ENCODE measurements at places on chromosomes 13 and 19. TPM values are rescaled to one million over a fixed set of nuclear protein-coding genes. Genes with fewer than 3 reads are reported as not detected.

The FCAR gene
- not detected for total RNA-seq

The ZNF575 gene
- 1.6 TPM for total RNA-seq

The JSRP1 gene
- total RNA-seq = 0.89 TPM

The MIR17HG gene
- total RNA-seq = 34.6 TPM

The PSG1 gene
- not detected for total RNA-seq

The MED29 gene
- 39.7 TPM for total RNA-seq

The STOML3 gene
- total RNA-seq = not detected

The PKN1 gene
- total RNA-seq = 213 TPM

The GALP gene
- total RNA-seq = not detected

The HIPK4 gene
- 0.08 TPM for total RNA-seq

DNA sequence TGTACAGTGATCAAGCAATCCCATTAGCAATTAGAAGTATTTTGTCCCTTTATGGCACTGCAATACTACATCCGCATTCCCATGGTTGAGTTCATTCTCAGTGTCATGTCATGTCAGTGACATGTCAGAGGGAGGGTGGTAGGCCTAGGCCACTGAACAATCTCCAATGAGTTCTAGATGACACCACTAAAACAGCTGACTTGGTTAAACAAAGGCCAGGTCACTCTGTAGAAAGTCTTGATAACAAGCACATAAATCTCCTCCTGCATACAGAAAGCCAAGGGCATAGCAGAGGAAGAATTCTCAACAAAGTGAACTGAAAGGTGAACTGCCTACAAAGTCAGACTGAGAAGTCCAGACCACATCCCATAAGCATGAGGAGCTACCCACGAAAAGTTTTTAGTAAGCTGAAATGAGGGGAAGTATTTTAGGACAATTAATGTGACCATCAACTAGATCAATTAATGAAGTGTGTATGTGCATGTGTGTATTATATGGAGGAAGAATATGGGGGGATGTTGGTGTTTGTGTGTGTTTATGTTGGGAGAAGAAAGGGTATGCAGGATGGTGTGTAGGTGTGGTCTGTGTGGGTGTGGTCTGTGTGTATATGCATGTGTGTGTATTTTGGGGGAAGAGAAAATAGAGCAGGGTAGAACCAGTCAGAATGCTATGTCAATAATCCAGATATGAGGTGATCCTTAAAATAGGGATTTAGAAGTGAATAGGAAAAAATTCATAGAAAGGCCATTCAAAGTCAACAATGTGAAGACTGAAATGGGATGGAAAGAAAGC lies 67.7 kb downstream of the TBC1D4 start:
- DNase-seq = no peak

DNA sequence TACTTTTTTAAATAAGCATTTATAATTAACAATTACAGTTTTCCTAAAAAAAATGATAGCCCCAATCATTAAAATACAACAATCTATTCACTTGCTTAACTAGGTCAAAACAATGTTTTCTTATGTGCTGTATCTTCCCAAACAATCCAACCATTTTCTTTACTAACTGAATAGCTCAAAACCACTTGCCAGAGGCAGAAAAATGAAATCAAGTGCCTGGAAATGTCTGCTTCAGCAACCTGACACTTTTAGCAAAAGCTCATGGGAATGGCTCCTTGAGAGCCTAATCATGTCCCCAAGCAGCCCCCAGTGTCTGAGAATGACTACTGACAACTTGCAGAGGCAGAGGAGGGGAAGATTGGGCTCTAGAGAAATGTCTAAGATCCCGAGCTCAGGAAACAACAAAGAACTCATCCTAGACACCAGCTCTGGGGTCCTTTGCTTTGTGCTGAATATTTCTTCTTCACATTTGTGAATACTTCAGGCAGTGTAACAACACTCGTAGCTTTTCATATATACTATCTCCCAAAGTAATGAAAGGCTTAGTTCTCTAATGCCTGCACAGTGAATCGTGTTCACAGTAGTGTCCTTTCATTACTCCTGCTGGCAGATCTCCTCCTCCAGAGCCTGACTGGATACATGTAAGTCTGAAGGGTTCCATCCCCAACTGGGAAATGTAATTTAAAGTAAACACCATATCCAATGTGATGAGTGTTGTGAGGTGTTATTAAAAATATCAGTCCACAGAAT lies 280.0 kb downstream of the LHFPL6 start:
- no peak for DNase-seq

- no peak for DNase-seq
Observed at GRCh38 chr13:113762075-113762474, 3.0 kb downstream of the TMEM255B start.

- DNase-seq = no peak
Observed at GRCh38 chr19:48735031-48735615, 5.3 kb downstream of the RASIP1 start.

- DNase-seq = peak; percentile 32
Observed at GRCh38 chr19:35216833-35217648, 11.5 kb downstream of the FAM187B start.

DNA sequence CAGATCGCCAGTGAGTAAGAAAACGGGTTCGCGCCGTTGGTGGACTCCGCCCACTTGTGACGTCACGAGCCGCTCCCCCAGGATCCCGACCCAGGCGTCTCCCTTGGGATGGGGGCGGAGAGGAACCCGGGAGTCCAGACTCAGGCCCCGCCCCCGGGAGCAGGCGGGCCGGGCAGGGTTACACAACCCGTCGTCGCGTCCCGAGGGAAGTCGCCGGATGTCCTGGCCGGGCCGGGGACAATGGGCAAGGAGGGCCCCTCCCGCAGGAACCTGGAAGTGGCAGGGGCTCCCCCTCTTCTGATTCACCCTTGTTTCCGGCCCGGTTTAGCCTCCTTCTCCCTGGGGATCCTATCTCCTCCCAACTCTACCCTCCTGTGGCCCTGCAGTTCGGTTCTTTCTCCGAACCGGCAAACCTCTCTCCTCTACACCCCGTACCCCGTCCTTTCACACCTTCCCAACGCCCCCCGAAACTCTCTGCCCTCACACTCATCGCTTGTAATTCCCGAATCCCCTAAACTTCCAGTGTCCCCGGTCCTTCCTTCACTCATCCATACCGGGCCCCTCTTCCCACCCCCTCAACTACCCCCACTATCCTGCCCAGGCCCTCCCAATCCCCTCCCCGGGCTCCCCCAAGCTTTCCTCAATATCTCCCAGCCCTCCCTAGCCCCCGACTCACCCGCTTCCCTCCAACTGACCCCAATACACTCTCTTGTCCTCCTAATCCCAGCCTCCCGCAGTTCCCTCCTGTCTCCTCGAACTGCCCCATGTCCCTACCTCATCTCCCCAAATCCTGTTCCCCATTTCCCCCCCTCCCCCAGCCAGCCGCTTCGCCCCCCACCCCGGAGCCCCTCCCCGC lies 20.0 kb upstream of the ERCC1 start:
- no peak for DNase-seq

- no peak for DNase-seq
Observed at GRCh38 chr19:15199661-15200552, 888 bp downstream of the NOTCH3 start.

- no peak for DNase-seq
Observed at GRCh38 chr19:51089786-51090185, 7.1 kb upstream of the KLK14 start.

DNA sequence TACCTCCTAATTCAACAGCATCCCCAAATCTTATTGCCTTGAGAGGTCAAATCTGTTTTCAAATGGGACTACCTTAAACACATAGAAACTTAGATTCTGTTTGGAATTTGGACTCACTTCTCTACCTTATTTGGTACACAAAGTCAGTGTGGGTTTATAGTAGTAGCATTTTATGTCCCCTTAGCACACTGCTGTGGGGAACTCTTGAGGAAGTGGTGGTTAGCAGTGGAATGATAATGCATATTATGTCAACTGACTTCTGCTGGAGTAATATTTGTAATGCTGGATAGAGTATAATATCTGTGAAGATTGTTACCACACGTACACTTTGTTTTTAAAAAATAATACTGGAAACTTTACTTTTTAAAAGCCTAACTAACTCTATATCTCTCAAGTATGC lies 386.3 kb downstream of the NDFIP2 start:
- no peak for DNase-seq

DNA sequence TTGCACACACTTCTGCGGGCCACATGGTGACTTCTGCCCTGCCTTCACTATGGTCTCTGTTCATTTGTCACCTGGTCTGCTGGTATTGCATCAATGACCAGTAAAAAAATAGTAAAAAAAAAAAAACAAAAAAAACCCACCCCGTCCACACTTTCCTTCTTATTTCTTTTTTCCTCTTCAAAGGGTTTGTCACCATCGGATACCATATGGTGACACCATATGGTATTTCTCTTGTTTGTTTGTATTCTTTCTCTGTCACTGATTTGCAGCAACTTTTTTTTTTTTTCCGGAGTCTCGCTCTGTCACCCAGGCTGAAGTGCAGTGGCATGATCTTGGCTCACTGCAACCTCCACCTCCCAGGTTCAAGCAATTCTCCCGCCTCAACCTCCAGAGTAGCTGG lies 26.2 kb upstream of the OR7C2 start:
- no peak for DNase-seq

DNA sequence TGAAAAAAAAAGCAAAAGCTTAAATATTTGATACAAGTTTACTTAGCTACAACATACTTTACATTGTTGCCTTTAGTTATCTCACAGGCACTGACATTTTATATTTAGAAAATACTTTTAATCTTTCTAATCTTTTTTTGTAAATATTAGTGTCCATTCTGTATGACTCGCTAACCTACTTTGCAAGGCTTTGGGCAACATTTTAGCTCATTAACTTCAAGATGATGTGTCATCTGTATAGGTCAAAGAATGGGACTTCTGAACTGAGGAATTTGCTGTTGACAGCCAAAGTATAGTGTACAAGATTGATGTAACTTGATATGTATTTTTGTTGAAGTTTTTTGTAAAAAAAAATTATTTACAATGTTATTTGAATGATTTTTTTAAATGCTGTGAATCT lies 2.7 kb upstream of the C1QTNF9 start:
- DNase-seq = no peak

- no peak for DNase-seq
Observed at GRCh38 chr19:48496959-48497727, 14.5 kb downstream of the LMTK3 start.

DNA sequence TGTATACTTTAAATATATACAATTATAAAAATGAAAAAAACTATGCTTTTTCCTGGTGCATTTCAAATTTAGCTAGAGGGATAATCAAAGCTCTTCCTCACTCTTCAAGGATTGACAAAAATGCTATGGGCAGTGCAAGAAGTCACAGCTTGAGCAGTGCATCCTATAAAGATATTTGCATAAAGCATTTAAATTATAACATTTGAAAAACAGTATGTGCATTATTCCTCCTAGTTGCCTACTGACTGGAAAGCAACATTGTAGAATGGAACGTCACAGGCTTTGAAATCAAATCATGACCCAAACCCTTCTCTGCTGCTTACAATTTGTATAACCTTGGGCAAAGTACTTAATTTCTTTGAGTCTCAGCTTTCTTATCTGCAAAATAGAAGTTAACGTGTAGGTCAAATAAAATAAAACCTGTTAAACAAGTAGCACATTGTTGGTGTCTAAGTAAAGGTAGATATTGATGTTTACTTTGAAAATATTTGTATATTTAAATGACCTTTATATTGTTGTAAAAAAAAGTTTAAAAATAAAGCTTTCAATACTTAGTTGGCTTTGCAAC lies 9.2 kb upstream of the KLHL1 start:
- no peak for DNase-seq

DNA sequence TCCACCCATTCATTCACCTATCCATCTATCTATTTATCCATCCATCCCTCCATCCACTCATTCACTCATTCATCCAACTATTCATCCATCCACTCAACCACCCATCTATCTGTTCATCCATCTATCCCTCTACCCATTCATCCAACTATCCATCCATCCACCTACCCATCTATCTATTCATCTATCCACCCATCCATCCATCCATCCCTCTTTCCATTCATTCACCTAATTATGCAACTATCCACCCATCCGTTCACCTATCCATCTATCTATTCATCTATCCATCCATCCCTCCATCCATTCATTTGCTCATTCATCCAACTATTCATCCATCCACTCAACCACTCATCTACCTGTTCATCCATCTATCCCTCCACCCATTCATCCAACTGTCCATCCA lies 54.5 kb downstream of the UNC13A start:
- no peak for DNase-seq

- DNase-seq = no peak
Observed at GRCh38 chr19:41029524-41030432, 38.7 kb downstream of the CYP2B6 start.

- DNase-seq = no peak
Observed at GRCh38 chr19:37763488-37763887, 15.9 kb downstream of the ZNF573 start.

DNA sequence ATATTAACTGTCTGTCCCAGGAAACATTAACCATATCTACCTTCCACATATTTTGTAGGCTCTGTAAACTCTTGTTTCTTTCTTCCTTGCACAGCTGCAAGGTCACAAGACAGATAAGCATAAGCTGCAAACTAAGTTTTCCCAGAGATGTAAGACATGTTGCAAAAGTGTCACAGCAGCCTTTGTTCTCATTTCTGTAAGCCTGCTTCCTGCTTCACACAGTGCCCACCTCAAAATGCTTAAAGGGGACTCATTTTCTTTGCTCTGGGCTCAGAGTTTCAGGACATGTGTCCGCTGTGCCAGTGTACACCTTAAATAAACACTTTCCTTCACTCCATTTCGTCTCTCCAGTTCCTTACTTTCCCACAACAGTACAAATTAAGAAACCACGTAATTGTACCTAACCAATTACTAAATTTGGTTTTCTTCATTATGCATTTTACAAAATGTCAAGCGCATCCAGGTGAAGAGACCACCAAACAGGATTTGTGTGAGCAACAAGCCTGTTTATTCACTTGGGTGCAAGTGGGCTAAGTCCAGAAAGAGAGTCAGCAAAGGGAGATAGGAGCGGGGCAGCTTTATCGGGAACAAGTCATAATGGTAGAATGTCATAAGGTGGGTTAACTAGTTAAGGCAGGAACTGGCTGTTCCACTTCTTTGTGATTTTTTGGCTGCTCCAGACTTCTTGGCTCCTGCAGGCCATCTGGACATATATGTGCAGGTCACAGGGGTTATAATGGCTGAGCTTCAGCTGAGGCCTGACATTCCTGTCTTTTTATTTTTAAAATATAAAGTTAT lies 12.7 kb upstream of the ZNF431 start:
- DNase-seq = no peak

- no peak for DNase-seq
Observed at GRCh38 chr19:4678881-4679790, 9.0 kb upstream of the MYDGF start.

GRCh38 chr13:31409678-31410356 lies 210.0 kb downstream of the B3GLCT start:
- no peak for DNase-seq

DNA sequence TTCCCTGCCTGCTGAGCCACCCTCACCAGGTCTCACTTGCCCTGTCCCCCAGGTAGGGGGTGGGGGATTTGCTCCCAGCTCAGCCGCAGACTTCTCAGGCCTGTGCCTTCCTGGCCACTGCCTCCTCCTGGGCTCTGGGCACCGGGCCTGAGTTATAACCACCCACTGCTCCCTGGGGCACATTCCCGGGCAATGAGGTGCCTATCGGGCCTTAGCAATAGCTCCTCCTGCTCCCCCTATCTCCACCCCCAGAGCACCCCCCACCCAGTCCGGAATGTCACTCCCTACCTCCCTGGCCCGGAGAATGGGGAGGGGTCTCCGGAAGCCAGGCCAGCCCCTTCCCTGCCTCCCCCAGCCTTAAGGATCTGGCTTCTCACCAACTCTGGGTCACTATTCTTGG lies at the start of gene KLK5:
KLK5 (minus strand) TSS at position 129 of the 400 bp plus-strand sequence. CDS start 381 bp downstream, outside the sequence.
- DNase-seq = no peak

Measured in activated T-cell treated with anti-CD3 and anti-CD28 coated beads, Interleukin-2, amount 50 U/mL, for 4 hours (primary cell).